GM12878 (cell line): ENCODE measurements at places on chromosomes 12 and 14. TPM values are rescaled to one million over a fixed set of nuclear protein-coding genes. Genes with fewer than 3 reads are reported as not detected.

GRCh38 chr14:49297102-49297501 is 289.1 kb downstream of the RPS29 start:
- DNase-seq: no peak

DNA sequence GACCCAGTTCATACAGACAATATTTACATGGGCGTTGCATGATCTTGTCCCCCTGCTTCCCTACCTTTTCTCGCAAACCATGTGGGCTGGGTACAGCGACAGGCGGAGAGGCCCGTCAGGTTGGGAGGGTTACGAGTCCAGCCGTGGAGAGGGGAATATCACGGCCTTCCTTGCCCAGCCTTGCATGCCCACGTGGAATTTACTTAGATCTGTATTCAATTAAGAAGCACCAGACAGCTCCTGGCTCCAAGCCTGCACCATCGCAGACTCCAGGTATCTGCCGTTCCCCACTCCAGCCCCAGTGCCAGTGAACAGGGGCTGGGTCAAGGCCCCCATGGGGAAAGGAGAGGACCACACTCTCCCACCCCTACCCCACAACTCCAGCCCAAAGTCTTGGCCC is 29.8 kb downstream of the BCL11B start:
- DNase-seq: no peak

DNA sequence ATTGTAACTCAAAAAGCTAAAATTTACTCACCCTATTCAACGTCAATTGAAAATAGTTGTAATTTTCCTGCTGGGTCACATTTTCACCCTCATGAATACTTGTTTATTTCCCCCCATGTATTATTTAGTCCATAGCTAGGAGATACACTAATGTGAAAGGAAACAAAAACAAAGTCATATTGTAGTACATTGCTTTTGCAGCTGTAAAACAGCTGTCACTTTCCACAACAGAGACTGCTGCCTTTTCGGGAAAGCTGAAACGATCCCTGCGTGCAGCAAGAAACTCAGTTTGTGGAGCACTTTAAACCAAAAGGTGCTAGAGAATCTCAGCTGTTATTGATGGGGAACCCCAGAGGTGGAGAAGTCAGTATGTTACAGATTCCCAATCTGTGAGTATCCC is 4.3 kb downstream of the RACGAP1 start:
- DNase-seq: no peak

DNA sequence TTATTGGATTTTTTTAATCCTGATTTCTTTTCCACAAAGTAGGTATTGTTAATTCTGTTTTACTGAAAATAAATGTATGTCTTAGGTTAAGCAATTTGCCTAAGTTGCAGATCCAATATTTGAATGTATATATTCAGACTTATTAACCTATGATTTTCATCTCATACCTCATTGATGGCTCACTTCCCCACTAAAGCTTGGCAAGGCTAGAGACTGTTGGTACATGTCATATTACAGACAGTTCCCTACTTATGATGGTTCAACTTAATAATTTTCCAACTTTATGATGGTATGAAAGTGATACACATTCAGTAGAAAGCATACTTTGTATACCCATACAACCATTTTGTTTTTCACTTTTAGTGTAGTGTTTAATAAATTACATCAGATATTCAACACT is 33.2 kb upstream of the KCNH3 start:
- DNase-seq: no peak

GRCh38 chr12:49059299-49060171 is 1.1 kb downstream of the KMT2D start:
- DNase-seq: no peak

DNA sequence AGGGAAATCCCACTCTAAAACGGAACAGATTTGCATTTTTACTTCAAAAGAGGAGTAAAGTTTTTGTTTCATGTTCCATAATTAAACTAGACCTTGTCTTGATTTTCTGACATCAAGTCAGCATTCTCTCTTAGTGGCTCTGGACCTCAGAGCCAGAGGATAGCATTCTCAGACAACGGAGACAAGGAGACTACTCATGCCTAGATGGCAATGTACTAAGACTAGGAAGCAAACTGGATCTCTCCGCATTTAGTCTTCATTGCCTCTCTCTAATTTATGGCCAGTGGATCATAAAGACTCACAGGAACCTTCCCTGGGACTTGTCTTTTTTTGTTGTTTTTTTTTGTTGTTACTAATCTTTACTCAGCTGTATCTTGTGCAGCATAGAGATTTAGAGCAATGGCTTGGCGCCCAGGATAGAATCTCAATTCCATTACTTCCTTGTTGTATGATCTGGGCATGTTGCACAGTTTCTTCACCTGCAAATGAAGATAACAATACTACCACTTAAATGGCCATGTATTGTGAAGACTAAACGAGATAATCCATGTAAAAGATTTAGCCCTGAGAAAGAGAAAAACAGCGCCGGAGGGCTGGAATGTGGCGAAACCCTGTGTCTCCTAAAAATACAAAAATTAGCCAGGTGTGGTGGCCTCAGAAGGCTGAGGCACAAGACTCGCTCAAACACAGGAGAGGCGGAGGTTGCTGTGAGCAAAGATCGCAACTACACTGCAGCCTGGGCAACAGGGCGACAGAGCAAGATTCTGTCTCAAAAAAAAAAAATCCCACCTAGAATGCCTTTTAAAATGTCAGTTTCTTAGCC is 4.0 kb upstream of the GEMIN2 start:
- DNase-seq: no peak

DNA sequence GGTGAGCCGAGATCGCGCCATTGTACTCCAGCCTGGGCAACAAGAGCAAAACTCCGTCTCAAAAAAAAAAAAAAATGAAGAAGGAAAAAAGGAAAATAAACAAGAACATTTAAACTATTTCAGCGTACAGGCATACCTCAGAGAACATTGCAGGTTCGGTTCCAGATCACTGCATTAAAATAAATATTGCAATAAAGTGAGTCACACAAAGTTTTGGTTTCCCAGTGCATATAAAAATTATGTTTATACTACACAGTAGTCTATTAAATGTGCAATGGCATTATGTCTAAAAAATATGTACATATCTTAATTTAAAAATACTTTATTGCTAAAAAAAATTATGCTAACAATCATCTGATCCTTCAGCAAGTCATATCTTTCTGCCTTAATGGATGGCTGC is 53.5 kb upstream of the PLEKHG6 start:
- no peak for DNase-seq

DNA sequence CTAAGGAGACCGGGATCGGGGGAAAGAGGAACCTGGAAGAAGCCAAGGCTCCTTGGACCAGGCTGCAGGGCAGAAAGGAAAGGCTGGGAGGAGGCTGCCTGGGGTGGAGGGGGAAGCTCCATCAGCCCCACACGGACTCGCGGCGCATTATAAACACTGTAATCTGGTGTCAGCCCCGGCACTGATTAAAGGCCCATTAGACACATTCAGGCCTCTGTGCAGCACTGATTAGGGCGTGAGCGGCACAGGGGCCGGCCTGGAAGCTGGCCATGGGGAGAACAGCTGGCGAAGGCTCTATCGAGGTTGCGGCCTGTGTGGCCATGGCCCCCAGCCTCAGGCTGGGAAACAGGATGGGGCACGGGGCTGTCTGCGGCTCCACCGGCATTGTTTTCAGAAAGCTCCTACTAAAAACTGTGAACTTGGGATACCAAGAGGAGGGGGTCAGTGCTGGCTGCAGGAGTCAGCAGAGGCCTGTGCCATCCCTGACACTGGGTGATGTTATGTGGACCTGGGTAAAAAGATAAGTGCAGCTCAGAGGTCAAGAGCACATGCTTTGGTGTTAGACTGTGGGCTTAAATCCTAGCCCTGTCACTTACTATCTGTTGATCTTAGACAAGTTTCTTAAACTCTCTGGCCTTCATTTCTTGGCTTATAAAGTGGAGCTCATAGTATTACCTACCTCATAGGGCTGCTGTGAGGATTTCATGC is 10.6 kb downstream of the ACVRL1 start:
- DNase-seq: no peak

DNA sequence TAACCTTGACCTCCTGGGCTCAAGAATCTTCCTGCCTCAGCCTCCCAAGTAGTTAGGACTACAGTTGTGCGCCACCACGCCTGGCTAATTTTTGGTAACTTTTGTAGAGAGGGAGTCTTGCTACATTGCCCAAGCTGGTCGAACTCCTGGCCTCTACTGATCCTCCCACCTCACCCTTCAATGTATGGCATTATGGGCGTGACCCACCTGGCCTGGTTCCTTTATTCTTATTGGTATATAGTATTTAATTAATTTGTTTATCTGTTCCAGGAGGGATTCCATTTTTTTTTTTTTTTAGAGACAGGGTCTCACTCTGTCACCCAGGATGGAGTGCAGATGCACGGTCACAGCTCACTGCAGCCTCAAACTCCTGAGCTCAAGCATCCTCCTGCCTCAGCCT is 40.9 kb upstream of the EAPP start:
- no peak for DNase-seq

DNA sequence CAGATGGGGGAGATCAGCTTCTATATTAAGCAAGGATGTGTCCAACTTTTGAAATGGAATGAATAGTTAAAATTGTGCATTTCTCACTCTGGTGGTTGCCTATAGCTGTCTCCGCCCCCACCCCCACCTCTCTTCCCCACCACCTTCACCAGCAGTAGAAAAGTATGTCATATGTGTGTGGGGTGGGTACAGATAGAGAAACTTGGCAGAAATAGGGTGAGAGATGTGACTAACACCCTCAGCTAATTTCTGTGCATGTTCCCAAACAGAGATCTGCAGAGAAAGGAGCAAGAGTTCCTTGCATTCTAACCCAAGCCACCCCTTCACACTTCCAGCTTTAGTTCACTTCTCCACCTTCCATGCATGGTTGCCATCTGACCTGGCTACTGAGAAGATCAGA is 980.1 kb downstream of the NRXN3 start:
- no peak for DNase-seq

- DNase-seq: no peak
Measured at GRCh38 chr14:70888681-70889175, 18.5 kb upstream of the PCNX1 start.

DNA sequence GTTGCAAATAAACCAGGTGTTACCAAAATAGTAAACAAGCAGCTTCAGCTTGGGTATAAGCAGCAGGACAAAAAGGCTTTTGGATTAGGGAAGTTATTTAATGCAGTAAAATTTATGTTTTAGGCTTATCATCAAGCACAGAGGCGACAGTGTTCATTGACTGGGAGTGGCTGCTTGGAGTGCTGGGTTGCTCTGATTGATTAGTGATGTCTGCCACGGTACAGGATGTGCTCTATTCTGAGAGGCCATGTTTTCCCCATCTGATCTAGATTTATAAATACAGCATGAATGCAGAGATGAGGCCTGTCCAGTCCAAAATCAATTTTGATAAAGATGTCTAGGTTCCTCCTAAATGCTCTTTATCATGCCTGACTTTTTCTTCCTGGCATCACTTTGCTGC is 83.5 kb downstream of the MAP1LC3B2 start:
- no peak for DNase-seq

- DNase-seq: peak; percentile 85
Measured at GRCh38 chr14:81219210-81219758, 1.5 kb downstream of the GTF2A1 start.

DNA sequence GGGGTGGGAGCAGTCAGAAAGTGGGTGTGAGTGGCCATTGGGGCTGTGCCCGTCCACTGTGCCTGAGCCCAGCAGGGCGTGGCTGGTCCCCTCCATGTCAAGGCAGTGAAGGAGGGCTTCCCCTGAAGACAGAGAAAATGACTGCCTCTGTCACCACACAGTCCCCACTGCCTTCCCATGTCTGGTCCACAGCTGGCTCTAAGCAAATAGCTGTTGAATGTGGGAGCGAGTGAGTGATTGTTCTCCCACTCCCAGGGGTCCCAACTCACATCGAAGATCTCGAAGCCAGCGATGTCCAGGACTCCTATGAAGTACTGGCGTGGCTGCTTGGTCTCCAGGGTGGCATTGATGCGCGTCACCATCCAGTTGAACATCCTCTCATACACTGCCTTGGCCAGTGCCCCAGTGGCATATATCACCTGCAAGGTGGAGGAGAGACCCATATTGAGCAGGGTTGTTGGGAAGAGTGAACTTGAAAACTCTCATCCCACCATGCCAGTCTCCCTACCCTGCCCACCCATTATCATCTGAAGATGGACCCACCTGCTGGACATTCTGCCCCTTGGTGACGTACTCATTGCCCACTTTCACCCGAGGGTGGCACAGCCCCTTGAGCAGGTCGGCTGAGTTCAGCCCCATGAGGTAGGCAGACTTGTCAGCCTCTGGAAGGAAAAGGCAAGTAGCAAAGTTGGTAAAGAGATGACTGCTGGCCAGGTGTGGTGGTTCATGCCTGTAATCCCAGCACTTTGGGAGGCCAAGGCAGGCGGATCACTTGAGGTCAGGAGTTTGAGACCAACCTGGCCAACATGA is 6.6 kb downstream of the MYH7 start:
- DNase-seq: no peak

GRCh38 chr14:39266525-39266870 is 32.8 kb downstream of the MIA2 start:
- no peak for DNase-seq

Gene A2M
- 2.0 and 3.5 TPM in 2 replicates for total RNA-seq

Gene CCDC177
- not detected in 2 replicates for total RNA-seq

Gene PYGL
- 1.1 and 1.4 TPM in 2 replicates for total RNA-seq

Gene TAS2R7
- not detected in 2 replicates for total RNA-seq

Gene OR11H12
- not detected in 2 replicates for total RNA-seq

Gene RNASE2
- not detected in 2 replicates for total RNA-seq
